ENCODE measurements at places on chromosomes 3 and 15.
A peak's percentile ranks its signal among the peaks of the same experiment; 100 is the strongest.

DNA sequence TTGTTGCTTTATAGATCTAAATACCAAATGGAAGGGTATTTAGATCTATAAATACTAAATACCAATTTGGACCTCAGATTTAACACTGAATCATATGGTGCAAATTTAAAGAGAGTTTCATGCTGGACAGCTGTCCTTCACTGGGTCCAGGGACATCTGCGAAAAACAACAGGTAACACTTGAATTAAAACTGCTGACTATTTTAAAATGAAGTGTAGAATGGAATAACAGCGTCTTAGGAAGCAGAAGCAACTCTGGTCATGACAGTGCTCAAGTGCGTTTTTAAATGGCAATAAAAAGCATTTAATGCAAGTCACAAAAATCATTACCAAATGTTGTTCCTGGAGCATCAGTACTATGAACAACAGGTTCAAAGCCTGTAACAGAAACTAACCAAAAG lies 106.3 kb downstream of the TFG start:
- no peak for DNase-seq

DNA sequence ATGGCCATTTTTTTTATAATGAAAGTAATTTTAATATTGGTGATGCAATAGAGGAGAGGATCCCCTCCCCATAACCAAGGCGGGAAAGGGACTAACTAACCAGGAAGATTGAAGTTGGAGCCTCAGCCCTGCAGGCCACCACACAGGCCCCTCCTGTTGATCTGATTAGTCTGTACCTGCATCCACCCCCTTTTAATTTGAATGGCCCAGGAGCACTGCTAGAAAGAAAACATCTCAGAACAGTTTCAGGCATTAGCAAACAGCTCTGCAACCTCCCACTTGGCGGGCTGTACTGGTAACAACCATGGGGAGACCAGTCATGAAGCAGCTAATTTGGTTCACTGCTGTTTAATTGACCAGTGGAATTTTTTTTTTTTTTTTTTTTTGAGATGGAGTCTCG lies 10.3 kb downstream of the CAV3 start:
- no peak for DNase-seq

- DNase-seq = no peak
These were observed 21.7 kb downstream of the RBMS3 start for GRCh38 chr3:29302619-29303018.

DNA sequence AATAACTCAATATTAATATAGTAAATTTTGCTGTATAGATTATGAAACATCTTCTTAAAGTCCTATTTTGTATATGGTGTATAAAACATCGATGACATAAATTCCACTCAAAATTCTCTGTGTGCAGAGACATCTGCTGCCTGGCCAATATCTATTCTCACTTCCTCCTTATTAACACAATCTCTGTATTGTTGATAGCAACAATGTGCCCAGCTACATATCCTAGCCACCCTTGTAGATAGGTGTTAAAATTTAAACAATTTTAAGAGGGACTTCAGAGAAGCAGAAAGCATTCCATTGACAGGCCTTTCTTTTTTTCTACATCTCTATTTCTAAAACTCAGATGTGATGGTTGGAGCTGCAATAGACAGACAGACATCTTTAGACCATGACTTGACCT lies 72.3 kb downstream of the FGF12 start:
- DNase-seq = no peak

DNA sequence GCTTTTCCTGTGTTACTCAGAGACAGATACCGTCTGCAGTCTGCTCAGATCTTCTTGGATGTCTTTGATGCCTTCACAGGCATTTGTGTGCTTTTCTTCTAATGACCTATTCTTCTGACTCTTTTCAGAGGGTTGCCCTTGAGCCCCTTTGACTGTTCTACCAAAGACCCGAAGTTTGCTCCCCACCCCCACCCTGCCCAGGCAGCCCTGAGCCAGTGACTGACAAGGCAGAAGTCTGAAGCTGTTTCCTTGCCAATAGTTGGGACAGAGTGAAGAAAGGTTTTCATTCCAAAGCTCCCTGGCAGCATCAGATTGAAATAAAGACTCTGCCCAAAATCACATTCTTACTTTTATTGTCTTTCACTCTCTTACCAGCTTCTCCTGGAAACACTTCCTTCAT lies 9.0 kb upstream of the ATP13A5 start:
- no peak for DNase-seq

DNA sequence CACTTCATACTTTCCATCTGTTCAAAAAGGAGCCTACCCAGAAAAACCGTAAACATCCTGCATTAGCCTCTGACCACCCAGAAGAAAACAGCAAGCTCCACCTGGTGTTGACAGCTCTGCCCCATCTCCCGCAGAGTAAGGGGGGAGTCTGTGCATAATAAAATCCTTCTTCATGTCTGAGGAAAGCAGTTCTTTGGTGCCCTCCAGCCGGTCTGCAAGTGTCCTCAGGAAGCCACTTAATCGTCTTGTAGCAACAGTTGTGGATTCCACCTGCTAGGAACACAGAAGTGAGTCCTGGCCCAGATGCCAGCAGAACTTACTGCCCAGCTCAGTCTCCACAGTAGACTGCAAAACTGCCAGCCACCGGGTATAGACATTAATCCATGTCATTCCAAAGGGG lies 22.5 kb downstream of the RIOX2 start:
- no peak for DNase-seq

DNA sequence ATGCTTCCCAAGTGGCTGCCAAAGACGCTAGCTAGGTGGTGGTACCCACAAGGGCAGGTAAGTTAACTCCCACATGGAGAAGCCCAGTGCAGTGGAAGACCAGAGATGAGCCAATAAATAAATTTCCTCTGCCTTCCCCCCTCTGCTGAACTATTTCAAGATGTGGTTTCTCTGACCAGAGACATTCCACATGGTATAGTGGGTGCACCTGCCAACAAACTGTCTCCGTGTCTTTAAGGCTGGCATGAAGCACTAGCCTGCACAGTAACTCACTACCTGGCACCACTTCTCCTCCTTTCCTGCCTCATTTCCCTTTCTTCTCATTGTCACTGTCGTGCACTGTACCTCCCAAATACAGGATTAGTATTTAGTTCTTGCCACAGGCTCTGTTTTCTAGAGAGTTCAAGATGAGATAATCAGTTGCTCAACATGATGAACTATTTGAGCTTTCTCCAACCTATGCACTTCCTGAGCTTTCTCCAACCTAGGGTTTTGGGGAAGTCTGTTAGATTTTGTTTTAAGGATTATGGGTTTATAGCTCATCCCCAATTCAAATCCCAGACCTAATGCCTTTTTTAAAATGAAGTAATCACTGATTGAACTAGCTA lies 8.4 kb upstream of the CRTAP start:
- DNase-seq = no peak

- no peak for DNase-seq
These were observed 24.7 kb downstream of the MYO5A start for GRCh38 chr15:52503788-52504496.

DNA sequence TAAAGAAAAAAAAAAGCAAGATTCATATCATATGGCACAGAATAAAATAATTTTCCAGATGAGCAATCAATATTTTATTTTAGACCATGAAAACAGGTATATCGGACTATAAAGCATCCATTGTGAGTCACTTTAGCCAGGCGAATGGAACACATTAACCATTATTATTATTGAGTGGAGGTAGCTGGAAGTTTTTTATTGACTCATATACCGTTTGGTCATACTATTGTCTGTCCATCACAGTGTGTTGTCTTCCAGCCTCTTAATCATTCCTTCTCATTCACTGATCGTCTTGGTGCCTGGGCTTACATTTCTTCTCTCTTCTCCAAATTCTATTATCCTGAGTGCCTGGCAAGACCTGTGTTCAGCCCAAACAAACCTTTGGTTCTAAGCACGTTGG lies 634.8 kb downstream of the MECOM start:
- no peak for DNase-seq

DNA sequence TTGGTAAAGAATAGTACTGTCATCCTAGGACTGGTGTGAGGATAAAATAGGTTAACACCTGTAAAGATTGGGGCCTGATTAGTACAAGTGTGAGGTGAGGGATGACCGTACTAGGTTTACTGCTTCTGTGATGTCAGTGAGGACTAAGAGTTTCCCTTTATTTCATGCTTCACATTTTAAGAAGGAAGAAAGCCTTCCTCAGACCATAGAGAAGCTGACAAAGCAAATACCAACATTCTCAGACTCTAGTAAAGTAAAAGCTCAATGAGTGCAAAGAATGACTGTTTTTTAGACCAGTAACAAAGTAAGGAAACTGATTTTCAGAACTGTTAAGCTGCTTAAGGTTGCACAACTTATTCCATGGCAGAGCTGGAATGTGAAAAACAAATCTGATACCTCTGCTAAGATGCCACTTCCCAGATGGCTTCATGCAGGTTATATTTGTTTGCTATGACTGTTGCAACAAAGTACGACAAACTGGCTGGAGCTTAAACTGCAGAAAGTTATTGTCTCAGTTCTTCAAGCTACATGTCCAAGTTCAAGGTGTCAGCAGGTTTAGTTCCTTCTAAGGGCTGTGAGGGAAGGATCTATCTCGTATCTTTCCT lies 354.9 kb downstream of the RSL24D1 start:
- DNase-seq = no peak

DNA sequence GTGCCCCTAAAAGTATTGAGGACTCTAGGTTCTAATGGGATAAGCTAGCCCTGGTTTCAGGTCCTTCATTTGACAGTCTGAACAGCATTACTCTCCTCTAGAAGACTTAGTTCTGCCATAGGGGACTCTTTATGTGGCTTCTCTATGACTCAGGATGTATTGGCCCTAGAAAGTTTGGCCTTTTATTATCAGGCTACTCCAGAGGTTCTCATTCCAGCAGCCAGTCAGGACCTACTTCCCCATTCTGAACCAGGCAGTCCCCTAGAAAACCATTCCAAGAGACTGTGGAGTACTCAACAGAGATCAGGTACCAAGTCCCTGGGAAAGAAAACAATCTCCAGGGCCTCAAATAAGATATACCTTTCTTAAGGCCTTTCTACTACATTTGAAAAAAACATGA lies 157.9 kb upstream of the TSPAN3 start:
- DNase-seq = no peak

GRCh38 chr3:58645726-58646125 lies 20.8 kb downstream of the FAM3D start:
- DNase-seq = no peak

DNA sequence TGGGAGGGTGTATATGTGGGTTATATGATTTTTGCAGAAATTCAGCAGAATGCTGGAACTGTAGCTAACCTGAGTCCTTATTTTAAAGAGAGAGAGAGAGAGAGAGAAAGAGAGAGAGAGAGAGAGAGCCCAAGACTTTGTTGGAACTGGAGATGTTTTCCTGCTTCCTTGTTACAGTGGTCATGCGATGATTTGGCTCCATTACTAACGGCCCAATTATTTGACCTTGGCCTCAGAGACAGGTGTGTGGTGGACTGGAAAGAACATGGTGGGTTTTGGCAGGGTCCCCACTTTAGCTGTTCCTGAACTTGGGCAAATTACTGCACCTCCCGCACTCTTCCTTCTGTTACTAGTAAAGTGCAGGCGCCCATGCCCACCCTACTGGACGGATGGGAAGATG lies 14.8 kb upstream of the ACSBG1 start:
- no peak for DNase-seq

GRCh38 chr3:30614373-30614772 lies 8.0 kb downstream of the TGFBR2 start:
- DNase-seq = no peak

- DNase-seq = peak; percentile 8
These were observed 39.5 kb downstream of the OXSR1 start for GRCh38 chr3:38204599-38205471.

DNA sequence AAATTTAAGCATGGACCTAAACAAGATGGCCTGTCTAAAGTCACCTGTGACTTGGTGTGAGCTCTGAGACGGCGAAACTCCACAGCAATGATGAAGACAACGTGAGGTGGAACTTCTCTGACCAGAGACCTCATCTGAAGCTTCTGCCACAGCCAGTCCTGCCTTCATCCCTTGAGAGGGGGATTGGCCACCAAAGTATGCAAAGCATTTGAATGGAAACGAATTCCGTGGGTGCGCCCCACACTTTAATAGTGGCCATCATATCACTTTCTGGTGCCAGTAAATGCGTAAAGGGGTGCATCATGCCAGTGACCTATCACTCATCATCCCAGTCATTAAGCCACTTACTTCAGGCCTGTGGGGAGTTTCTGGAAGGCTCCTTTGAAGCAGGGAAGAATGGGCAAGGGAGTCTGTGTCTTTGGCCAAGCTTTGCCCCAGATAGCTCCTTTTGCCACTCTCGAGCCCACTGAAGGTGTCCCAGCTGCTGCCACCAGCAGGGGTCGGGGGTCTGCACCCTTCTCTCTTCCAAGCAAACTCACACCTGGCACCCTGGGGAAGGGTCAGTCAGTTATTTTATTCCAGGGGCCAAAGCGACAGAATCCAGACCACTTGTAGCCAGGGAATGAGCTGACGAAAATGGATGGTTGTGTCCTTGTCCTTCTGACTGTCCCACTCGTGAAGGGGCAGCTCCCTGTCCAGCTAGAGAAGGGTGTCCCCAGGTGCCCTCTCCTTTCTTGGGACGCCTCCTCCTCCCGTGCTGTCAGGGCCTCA lies 17.7 kb downstream of the MUC20 start:
- DNase-seq = no peak

DNA sequence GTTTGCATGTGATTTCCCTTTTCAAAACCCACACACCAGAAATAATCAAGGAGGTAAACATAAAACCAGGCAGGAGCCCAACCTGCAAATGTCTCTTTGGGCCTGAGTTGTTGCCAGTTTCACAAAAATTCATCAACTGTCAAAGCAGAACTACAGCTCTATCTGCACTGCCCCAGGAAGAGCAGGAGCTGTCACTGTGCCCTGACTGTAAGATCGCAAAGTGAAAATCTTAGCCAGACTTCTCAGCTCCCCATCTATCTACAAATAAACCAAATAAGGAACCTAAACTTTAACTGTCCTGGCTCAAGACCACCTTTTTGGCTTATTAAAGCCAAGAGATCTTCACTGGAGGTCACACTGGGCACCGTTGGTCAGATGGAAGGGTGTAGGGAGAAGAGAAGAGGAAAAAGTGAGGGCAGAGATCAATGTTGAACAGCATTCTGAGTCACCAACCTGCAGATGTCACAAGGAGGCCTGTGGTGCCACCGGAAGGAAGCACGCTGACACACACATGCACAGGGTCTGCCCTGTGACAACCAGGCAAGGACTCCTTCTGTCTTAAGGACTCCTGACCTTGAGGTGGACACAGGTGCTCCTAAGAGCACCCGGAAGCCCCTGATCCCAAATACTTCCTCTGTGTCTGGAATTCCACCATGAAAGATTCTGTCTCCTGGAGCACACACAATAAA lies 58.7 kb downstream of the RPN1 start:
- DNase-seq = no peak

- DNase-seq = no peak
These were observed 113.3 kb downstream of the TBC1D2B start for GRCh38 chr15:77964193-77964592.

- DNase-seq = no peak
These were observed 362.5 kb upstream of the ZNF717 start for GRCh38 chr3:76147846-76148245.

- no peak for DNase-seq
These were observed 129.7 kb upstream of the THBS1 start for GRCh38 chr15:39451121-39451688.

- DNase-seq = no peak
These were observed 325.0 kb upstream of the CFAP20DC start for GRCh38 chr3:59374818-59375211.

GRCh38 chr3:58321791-58322190 lies 10.9 kb upstream of the PXK start:
- DNase-seq = no peak

GRCh38 chr3:187713504-187713903 lies 11.1 kb upstream of the RTP2 start:
- DNase-seq = peak; percentile 55

GRCh38 chr15:81924729-81925128 lies 121.1 kb downstream of the MEX3B start:
- DNase-seq = no peak
